ENCODE measurements at places on chromosomes 11 and 22. TPM values are rescaled to one million over a fixed set of nuclear protein-coding genes. Genes with fewer than 3 reads are reported as not detected.

FOLR1 gene
- not detected for total RNA-seq

OR2AG2 gene
- under 0.01 TPM for total RNA-seq

BTBD18 gene
- total RNA-seq = not detected

CREB3L1 gene
- 28.4 TPM for total RNA-seq
